ENCODE measurements at places on chromosomes 2 and 18.

DNA sequence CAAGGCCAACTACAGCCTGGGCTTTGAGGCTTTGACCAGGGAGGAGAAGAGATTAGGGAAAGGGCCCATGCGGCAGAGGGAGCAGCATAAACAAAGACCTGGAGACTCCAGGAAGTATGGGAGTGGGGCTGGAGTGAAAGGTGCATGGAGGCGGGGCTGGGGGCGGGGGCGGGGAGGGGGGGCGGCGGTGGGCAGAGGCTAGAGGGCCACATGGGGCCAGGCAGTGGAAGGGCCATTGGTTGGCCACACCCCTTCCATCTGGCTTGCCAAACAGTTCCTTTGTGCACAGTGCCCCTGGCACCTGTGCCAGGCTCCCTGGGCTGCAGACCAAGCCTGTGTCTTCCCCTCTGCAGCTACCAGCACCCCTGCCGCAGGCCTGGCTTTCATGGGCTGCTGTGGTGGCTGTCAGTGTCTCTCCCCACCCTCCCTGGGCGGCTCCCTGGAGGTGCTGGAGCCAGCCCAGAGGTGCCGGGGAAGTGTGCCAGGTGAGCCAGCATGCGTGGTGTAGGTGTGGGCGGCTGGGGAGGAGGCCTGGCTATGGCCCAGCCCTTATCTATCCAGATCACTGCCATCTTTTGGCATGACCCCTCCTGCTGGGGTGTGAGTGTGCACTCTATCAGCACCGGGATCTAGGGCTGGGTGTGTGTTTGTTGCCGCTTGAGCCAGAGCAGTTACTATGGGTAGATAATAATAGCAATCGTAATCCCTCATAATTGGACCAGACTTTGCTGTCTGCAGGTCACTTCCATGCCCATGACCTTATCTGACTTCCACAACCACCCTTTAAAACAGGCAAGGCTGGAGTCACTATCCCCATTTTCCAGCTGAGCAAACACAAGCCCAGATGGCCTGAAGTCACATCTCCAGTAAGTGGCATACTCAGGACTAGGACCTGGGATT, 30.5 kb downstream of the DNMT3A start:
- DNase-seq = no peak

GRCh38 chr2:62309465-62310091, 113.7 kb downstream of the B3GNT2 start:
- DNase-seq = no peak

DNA sequence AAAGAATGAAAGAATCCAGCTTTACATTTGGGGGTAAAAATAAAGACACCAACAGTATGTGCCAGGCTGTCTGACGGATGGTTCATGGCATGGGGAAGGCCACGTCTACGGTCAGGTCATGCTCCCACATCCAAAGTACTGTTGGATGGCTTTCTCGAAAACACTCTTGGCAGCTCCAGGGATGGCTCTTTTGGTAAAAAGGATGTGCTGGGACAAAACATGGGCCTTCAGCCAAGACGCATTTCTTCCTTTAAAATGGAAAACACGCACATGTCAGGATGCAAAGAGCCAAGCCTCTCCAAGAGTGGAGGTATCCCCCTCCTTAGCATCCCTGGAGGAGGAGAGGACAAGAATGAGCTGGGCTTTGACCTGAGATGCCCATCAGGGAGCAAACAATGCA, 376.5 kb upstream of the KLHL29 start:
- DNase-seq = no peak

- DNase-seq = no peak
Observed at GRCh38 chr2:172702451-172702850, 33.2 kb upstream of the RAPGEF4 start.

- no peak for DNase-seq
Observed at GRCh38 chr2:38013158-38013752, 62.7 kb downstream of the CYP1B1 start.

- DNase-seq = peak; percentile 39
Observed at GRCh38 chr2:216404010-216404618, 8.2 kb upstream of the SMARCAL1 start.

- no peak for DNase-seq
Observed at GRCh38 chr2:119068154-119068725, 90.3 kb downstream of the C1QL2 start.

- DNase-seq = peak; percentile 21
Observed at GRCh38 chr2:171281110-171281509, 120.4 kb upstream of the TLK1 start.

GRCh38 chr2:37389989-37390765, 45.7 kb downstream of the QPCT start:
- no peak for DNase-seq

DNA sequence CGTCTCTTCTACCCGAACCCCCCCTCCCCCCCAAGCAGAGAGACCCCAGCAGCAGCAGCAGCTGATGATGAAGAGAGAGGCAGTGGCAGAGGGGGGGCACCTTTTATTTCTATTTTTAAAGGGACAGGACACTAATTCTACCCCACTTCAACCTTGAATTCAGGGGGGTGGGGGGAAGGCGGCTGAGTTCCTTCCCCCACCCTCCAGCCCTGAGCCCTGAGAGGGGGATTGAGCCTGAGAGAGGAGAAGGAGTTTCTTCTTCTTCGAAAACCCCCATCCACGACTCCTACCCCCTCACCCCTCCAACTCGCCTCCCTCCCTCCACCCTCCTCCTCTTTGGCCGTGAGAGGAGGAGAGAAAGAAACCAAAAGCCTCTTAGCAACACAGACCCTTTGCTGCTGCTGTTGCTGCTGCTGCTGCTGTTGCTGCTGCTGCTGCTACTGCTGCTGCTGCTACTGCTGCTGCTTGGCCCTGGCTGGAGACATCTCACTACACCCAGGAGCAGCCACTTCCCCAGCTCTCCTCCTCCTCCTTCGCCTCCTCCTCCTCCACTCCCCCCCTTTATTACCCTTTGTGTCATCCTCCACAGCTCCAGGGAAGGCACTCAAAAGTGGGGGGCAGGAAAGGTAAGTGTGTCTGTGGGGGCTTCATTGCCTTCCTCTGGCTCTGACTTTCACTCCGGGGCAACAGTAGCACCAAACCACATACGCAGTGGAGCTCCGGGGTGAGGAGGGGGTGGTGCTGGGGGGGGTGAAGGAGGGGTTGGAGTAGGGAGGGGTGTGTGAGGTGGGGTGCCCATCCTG, at the start of gene MBD5:
Gene MBD5 (plus strand): TSS at position 33 of the 803 bp plus-strand sequence.
- DNase-seq = no peak

GRCh38 chr2:181008407-181008806, 28.0 kb downstream of the UBE2E3 start:
- DNase-seq = no peak

DNA sequence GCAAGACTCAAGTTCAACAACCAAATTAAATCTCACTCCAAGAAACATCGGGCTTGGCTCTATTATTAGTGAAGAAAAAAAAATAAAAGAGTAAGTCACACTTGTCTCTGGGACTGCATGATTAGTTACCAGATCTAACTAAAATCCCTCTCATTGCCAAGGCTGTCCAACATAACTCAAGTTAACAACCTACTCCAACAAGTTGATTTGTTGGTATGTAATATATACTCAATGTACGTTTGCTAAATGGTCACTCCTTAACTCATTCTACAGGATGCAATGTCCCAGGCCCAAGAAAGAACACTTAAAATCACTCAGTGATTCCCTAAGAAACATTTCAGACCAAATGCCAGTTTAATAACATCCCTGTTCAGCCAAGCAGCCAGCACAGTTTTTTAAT, 95.1 kb downstream of the DYM start:
- DNase-seq = no peak

DNA sequence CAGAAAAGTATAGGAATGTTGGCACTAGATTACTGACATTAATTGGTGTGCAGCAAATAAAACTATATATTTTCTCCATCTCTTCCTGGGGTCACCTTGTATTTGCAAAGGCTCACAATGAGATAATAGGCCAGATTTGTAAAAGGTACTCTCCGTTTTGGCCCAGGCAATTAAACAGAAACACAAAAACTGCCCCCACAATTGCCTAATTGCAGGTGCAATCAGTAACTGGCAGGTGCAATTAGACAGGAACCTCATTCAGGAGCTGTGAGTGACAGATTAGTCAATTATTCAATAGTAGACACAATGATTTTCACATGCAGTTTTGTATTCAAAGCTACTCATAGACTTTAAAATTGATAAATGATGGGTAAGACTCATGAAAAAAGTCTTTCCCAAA, 451.4 kb upstream of the ID2 start:
- DNase-seq = no peak

DNA sequence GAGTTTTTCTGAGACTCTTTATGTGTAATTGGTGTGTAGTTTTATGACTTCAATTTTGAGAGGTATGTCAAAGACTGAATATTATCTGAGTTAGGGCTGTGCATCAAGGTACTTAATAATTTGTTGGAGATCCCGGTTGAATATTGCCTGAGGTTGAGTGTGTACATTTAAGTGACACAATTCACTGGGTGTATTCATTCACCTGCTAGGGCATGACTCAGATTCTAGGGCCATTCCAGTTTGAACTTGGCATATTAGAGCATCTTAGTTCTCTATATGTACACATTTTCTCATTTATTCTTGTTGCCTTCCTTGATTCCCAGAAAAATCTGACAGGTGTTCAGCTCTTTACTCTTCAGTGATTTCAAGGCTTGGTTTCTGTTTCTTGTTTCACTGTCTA, 12.5 kb downstream of the MAP4K4 start:
- DNase-seq = no peak

- DNase-seq = no peak
Observed at GRCh38 chr2:213104092-213104902, 47.1 kb downstream of the IKZF2 start.

DNA sequence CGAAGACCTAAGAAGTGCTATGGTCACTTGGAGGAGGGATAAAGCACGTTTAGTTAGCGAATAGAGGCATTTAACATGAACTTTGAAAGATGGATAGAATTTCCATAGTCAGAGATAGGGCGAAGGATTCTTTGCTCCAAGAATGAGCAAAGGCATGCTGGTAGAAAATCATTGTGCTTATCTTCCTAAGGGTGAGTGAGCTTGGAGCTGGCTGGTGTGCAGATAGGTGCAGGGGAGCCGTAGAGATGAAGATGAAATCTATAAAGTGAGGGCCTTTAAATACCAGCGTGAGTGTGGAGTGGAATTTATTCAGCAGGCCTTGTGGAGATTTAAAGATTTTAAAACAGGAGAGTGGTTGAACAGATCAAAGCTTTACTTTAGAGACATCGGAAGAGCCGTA, 1.6 kb downstream of the HRH4 start:
- no peak for DNase-seq

- no peak for DNase-seq
Observed at GRCh38 chr2:239246723-239247122, 154.1 kb downstream of the HDAC4 start.

DNA sequence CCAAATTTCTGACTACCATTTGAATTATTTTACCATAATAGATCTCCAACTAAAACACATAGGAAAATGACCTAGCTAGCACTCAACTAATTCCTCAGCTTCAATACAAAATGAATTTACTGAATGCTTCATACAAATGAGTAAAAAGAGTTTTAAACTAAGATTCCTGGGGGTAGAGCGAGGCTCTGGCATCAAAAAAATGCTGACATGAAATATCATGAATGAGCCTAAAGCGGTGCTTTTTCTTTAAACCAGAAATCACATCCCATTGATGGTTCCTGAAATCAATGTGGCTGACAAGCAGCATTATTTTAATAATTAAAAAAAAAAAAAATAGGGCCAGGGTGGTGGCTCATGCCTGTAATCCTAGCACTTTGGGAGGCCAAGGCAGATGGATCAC, 32.1 kb downstream of the WDR33 start:
- DNase-seq = no peak

- DNase-seq = no peak
Observed at GRCh38 chr2:74399785-74400184, 19.7 kb upstream of the DCTN1 start.

DNA sequence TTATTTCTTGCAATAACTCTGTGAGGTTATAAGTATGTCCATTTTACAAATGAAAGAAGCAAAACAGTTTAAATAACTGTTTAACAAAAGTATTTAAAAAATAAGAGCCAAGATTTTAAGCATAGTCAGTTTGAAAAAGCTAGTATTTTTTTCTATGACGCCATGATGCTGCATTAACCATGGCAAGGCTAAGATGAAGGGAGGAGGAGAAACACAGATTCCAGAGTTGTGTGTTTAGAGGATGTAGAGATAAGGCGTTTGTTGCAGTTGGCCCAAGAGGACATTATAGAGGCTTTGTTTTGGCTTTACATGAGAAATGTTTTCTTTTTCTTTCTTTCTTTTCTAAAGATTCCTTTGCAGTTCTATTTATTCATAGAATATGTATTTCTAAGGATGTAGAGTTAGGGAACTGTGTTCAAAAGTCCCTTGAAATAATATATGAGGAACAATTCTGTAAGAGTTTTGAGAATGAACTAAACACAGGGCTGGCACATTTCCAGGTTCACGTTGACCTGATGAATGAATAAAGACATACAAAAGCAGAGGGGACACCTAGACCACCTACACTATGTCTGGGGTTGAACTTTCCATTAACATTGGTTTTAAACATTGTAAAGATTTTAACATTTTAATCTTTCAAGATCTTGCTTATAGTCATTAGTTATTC, 244.2 kb downstream of the KCNS3 start:
- no peak for DNase-seq

DNA sequence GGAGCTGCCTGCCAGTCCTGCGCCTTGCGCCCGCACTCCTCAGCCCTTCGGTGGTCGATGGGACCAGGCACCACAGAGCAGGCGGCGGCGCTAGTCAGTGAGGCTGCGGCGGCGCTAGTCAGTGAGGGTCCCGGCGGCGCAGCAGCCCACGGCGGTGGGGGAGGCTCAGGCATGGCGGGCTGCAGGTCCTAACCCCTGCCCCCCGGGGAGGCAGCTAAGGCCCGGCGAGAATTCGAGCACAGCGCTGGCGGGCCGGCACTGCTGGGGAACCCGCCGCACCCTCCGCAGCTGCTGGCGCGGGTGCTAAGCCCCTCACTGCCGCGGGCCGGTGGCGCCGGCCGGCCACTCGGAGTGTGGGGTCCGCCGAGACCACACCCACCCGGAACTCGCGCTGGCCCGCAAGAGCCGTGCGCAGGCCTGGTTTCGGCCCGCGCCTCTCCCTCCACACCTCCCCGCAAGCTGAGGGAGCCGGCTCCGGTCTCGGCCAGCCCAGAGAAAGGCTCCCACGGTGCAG, 867.4 kb downstream of the DSC3 start:
- no peak for DNase-seq

GRCh38 chr2:103740631-103741030, 978.8 kb downstream of the TMEM182 start:
- no peak for DNase-seq

DNA sequence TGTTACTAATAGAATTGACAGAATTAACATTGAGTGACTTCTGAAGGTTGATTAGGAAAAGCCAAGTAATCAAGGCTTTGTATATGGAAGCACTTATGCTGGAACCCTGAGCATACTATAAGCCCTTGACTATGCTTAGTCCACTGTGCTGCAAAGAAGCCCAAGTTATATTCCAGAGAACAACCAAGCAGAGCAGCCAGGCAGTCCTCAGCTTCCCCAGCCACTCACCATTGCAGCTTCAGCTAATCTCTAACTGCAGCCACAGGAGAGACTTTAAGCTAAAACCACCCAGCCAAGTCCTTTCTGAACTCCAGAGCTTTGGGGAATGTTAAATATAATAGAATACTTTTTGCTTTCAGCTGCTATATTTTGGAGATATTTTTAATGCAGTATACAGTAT, 164.4 kb upstream of the VWC2L start:
- no peak for DNase-seq

- DNase-seq = no peak
Observed at GRCh38 chr18:59500765-59501164, 141.7 kb upstream of the LMAN1 start.

All from retina (tissue), 1 donor.